Omental fat pad (tissue), 4 donors: ENCODE measurements at places on chromosomes 12 and 14.

DNA sequence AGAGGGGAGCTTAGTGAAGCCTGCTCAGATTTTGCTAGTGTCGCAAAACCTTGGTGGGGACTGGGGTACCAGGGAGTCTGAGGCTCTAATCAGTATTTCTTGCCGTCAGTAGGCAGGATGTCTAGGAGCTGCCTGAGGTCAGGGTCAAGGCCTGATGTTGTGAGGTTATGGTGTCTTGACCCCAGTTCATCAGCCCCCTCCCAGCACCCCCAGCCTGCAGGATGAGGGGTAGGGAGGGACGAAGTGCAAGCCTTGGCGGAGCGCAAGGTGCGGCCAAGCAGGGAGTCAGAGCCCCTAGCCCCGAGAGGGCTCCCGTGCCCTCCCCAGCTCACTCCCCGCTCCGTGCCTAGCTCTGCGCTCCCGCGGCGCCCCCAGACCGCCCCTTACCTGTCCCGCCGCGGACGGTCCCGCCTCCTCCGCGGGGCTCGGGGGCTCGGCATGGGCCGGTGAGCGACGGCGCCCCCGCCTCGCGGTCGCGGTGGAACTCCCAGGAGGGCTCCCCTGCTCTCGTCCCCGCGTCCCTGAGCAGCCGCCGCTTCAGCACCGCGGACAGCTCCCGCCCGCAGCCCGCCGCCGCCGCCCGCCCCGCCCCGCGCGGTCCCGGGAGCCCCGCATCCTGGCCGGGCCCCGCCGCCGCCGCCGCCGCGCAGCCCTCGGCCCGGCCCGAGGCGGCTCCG is 347 bp downstream of the SYNDIG1L start:
- no peak for DNase-seq

GRCh38 chr12:94133964-94134795 is 14.2 kb upstream of the PLXNC1 start:
- DNase-seq: no peak

DNA sequence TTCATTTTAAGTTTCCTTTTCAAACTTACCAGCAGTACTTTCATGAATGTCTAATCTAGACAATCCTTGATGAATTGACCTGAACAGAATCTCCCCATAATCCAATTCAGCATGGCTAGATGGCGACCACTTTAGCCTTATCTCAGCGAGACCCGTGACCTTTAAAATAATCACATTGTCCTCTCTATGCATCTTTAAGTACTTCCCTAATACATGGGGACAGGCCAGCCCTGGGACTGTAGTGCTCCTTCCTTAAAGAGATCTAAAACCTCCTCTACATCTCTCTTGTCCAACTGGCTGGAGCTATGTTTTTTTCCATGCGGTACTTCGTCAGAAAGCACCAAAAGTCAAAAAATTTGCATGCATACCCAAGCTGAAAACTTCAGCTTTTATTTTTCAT is 746.0 kb downstream of the VRK1 start:
- DNase-seq: no peak

DNA sequence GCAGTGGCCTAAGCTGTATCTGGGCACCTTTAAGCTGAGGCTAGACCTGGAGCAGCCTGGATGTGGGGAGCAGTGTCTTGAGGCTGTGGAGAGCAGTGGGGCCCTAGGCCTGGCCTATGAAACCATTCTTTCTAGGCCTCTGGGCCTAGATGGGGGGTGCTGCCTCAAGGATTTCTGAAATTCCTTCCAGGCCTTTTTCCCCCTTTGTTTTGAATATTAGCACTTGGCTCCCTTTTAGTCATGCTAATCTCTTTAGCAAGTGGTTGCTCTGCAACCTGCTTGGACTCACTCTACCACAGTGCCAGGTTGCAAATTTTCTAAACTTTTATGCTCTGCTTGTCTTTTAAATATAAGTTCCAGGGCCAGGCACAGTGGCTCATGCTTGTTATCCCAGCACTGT is 41.6 kb upstream of the RFX4 start:
- no peak for DNase-seq

DNA sequence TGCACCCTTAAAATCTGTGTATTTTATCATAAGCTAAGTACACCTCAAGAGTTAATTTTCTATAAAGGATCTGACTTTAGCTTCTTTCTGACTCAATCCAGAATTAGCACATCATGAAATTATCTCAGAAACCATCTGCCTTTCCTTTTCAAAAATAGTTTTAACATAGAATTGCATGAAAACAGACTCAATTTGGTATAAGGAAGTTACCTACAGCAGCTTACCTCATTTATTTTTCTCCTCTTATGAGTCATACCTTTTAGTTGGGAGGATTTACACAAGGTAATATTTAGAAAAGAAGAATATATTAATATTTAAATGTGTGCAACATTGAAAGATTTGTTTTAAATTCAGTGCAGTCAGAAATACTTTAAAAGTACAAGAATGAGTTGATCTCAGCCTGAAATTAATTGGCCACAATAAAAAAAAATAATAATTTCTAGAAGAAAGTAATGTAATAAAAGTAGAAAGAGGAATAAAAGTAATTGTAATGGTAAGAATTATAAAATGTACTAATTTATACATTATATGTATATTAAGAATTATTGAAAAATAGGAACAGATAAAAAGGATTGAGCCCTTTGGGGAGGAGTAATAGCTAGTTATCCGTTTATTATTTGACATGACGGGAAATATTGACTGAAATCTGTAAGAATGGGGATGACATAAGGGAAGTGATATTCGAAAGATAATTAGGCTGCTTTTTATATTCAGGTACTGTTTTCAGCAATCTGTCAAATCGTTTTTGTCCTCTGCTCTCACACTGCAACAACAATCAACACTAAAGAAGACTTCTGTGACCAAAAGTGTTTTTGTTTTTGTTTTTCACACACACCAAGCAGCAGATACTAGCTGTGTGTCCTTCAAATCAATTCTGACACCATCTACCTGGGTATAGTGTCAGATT is 20.5 kb downstream of the ADAM21 start:
- no peak for DNase-seq

DNA sequence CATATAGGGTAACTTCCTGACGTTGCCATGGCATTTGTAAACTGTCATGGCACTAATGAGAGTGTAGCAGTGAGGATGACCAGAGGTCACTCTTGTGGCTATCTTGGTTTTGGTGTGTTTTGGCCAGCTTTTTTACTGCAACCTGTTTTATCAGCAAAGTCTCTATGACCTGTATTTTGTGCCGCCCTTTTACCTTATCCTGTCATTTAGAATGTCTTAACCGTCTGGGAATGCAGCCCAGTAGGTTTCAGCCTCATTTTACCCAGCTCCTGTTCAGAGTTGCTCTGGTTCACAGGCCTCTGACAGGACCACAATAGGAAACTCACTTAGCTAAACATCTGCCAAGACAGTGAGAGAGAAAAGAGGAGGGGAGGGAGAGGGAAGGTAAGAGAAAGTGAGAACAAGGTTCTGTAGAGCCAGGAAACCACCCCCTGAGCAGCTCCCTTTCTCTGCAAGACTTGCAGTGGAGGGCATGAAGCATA is 64.8 kb upstream of the PLEKHG3 start:
- DNase-seq: no peak

DNA sequence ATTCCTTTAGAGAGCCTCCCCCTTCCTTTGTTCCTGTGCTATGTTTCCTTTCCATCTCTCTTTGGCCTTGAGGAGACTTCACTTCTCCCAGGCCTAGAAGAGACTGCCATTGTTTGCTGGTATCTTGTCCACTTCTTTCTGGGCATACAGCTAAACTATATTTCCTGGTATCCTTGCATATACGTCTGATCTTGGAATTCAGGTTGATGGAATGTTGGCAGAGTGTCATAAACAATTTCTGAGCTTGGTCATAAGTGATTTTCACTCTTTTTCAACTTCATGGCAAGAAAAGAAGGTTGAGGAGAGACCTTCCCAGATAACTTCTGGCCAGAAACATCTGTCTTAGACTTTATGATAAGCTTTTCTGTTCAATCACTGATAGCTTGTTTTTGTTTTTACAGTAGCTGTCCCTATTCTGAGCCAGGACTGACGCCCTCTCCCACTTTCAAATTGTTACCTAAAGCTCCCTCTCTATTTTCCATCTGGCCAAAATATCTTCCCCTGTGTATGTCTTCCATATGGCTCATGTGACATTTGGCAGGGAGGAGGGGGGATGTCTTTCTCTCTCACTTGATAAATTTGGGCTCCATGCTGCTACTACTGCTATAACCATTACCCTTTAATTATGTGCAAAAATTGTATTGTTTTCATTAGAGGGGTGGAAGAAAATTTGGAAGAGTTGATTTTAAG is 457.0 kb downstream of the ADAMTS20 start:
- DNase-seq: no peak

DNA sequence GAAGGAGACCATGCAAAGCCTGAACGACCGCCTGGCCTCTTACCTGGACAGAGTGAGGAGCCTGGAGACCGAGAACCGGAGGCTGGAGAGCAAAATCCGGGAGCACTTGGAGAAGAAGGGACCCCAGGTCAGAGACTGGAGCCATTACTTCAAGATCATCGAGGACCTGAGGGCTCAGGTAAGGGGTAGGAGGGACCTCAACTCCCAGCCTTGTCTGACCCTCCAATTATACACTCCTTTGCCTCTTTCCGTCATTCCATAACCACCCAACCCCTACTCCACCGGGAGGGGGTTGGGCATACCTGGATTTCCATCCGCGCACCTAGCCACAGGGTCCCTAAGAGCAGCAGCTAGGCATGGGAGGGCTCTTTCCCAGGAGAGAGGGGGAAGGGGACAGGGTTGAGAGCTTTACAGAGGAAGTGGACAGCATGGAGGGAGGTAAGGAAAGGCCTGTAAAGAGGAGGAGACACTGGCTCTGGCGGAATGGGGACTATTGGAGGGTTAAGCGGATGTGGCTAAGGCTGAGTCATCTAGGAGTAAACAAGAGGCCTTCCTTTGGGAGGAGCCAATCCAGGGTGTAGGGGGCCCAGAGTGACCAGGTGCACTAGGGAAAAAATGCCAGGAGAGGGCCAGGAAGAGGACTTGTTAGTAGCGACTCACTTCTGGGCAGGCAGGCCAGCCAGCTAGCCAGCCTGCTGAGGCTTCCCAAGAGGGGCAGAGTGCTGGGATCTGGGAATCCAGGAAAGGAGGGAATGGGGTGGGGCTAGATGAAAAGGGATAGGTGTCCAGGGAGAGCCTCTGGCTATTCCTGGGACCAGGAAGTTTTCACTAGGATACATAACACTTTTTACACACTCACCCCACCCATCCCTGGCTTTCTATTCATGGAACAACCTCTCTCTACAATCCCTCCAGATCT is 754 bp downstream of the KRT18 start:
- DNase-seq: no peak

- no peak for DNase-seq
These were observed 66.9 kb downstream of the ANKS1B start for GRCh38 chr12:99917711-99918402.

GRCh38 chr12:611721-612120 is 51.5 kb downstream of the NINJ2 start:
- DNase-seq: no peak
